Dermis microvascular lymphatic vessel endothelial cell (primary cell): ENCODE measurements at places on chromosomes 16 and 17.

DNA sequence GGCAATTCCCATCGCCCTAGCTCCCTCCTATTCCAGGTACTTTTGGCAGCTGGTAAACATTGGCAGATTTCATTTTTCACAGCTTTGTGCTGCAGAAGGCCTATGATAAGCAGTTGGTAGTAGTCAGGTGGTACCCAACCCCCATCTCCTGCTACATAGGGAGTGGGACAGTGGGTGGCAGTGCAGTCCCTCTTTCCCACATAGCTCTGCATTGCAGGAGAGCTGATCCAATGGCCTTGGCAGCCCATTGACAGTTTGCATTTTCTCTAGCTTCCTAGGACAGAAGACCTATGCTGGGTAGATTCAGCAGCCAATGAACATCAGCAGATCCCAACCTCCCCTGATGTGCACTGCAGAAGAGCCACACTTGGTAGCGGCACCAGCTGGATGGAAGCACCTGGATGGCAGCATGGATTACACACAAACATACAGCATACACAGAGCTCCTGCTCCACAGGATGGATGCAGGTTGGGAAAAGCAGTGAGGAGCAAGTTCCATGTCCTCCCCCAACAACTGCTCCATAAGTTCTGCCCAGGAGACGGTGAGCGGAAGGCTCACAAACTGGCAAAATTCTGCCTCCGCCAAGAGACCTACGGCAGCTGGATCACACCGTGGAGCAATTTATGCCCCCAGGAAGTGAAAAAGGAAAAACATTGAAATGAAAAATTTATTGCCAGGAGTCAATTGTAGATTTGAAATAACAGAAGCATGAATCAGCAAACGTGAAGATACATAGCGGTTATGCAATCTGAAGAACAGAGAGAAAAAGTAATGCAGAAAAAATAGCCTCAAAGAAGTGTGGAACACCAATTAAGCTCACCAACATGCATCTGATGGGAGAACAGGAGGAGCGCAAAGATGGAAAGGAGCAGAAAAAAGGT lies 95.7 kb downstream of the CACNG1 start:
- no peak for DNase-seq

- no peak for DNase-seq
Measured at GRCh38 chr16:25141648-25142047, 30.1 kb downstream of the LCMT1 start.

- DNase-seq: no peak
Measured at GRCh38 chr17:74746922-74747321, 1.5 kb upstream of the NHERF1 start.

DNA sequence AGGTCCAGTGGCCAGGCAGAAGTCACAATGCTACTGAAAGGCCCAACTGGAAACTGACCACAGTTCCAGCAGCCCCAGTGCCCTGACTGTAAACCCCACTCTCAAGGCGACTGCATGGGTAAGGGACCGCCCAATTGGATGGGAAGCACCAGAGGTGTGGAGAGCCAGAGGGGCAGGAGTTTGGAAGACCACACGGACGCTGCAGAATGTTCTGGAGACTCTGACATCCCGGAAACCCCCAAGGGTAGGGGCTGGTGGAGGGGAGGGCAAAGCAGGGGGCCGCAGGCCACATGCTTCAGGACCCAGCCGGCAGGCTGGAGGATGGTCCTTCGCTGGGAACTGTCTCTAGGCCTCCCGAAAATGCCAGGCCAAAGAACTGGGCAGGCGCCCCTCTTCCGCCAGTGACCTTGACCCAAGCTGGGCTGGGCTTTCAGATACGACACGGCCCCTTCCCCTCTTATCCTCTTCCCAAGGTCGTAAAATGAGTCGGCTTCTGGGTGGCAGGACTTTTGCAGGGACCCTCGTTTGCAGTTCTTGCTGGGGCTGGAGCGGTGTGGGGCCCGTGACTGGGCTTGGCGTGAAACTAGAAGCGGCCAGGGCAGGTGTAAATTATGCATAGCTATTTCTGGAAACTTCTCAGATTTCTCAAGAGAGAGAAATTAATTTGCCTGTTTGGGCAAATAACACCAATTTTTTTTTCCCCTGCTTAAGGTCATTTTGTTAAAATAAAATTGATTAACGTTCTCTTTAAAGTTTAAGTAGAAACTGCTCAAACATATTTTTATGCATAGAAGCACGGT lies 110.2 kb downstream of the C16orf78 start:
- no peak for DNase-seq

DNA sequence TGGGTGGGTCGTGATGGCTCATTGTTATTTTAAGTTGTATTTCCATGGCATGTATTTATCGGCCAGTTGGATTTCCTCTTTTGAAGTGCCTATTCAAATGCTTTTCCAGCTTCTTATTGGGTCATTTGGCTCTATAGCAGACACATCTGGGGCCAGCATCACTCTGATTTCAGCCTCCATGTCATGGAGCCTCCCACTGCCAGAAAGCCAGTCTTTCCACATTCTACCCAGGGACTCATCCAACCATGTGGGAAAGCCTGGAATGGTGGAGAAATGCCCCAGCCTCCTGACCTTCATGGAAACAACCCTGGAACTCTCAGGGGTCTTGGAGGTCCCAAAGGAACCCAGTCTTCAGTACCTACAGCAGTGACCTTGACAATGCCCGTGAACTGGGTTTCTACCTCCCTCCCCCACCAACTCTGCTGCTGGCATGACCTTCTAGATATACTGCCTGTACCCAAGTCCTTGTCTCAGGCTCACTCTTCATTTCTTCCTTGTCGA lies 33.8 kb upstream of the ADGRG1 start:
- DNase-seq: no peak

DNA sequence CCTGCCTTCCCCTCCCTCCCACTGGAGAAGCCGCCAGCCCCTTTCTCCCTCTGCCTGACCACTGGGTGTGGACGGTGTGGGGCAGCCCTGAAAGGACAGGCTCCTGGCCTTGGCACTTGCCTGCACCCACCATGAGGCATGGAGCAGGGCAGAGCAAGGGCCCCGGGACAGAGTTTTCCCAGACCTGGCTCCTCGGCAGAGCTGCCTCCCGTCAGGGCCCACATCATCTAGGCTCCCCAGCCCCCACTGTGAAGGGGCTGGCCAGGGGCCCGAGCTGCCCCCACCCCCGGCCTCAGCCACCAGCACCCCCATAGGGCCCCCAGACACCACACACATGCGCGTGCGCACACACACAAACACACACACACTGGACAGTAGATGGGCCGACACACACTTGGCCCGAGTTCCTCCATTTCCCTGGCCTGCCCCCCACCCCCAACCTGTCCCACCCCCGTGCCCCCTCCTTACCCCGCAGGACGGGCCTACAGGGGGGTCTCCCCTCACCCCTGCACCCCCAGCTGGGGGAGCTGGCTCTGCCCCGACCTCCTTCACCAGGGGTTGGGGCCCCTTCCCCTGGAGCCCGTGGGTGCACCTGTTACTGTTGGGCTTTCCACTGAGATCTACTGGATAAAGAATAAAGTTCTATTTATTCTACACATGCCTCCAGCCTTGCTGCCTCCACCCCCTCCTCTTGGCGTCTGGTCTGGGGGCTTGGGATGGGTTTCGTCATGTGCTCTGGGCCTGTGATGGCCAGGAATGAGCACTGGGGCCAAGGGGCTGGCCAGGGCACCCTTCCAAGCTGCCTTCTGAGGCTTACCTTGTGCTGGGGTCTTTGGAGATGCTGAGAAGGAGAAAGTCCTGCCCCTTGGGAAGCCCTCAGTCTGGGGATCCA lies 7.3 kb downstream of the GJD3 start:
- no peak for DNase-seq

GRCh38 chr17:3917391-3917931 lies 1.2 kb upstream of the P2RX1 start:
- DNase-seq: peak; percentile 22

DNA sequence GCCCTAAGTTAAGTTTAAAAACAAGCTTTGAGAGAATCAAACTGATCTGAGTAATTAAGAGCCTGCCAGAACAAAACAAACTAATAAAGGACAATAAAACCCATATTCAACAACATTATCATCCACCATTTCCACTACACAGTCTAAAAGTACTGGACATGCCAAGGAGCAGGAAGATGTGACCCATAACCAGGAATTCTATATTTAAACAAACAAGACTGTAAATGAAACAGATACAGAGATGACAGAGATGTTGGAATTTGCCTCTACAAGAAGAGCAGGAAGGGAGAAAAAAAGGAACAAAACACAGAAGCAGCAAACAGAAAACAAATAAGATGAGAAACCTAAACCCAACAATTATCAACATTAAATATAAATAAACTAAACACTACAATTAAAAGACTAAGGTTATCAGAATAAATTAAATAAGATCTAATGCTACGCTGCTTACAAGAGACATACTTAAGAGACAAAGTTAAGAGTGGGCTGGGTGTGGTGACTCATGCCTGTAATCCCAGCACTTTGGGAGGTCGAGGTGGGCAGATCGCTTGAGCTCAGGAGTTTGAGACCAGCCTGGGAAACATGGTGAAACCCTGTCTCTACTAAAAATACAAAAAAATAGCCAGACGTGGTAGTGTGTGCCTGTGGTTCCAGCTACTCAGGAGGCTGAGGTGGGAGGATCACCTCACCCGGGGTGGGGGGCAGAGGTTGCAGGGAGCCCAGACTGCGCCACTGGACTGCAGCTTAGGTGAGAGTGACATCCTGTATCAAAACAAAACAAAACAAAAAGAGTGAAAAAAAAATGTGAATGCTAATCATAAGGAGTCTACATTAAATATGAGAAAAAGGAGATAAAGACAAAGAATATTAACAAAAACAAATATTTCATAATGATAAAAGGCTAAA lies 50.6 kb downstream of the CREBBP start:
- DNase-seq: no peak
